ENCODE measurements at places on chromosomes 3 and 15. TPM values are rescaled to one million over a fixed set of nuclear protein-coding genes. Genes with fewer than 3 reads are reported as not detected.

- DNase-seq, result no peak
- H3K27ac ChIP-seq, result no peak overlapping the region
- no peak overlapping the region for H3K4me3 ChIP-seq
- H3K36me3 ChIP-seq, result no peaks in the 10 kb centered on the region
- no peaks in the 10 kb centered on the region for H3K4me1 ChIP-seq
Observed at GRCh38 chr3:99249627-99250026, 348.1 kb upstream of the DCBLD2 start.

DNA sequence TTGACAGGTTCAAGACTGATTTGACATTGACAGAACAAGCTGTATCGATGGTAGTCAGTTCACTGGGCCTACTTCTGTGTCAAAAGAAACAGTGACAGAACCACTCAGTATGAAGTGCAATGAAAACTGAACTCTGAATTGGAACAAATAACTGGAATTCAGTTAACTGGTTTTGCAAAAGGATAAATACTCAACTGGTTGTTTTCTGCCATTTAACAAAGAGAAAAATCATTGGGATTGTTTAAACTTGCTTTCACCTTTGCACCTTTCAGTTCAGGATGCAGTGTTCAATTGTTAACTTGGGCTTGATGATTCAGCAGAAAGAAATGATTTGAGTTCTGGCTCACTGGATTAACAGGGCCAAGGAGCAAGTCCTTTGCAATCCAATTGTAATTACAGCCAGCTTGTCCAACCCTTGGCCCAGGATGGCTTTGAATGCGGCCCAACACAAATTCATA is 4.9 kb downstream of the BTD start:
- DNase-seq, result no peak
- no peaks in the 10 kb centered on the region for H3K36me3 ChIP-seq
- H3K4me1 ChIP-seq, result peaks cover 5% of the 10 kb centered on the region

The SYNPR gene
- polyA plus RNA-seq, result not detected

The MAGI1 gene
- polyA plus RNA-seq, result not detected

The SCG5 gene
- polyA plus RNA-seq, result not detected

Measured in CD8-positive, alpha-beta memory T cell (primary cell).